ENCODE measurements at places on chromosomes 7 and 10. TPM values are rescaled to one million over a fixed set of nuclear protein-coding genes. Genes with fewer than 3 reads are reported as not detected.

GRCh38 chr10:72746426-72747363 is 54.8 kb downstream of the MCU start:
- DNase-seq = no peak

DNA sequence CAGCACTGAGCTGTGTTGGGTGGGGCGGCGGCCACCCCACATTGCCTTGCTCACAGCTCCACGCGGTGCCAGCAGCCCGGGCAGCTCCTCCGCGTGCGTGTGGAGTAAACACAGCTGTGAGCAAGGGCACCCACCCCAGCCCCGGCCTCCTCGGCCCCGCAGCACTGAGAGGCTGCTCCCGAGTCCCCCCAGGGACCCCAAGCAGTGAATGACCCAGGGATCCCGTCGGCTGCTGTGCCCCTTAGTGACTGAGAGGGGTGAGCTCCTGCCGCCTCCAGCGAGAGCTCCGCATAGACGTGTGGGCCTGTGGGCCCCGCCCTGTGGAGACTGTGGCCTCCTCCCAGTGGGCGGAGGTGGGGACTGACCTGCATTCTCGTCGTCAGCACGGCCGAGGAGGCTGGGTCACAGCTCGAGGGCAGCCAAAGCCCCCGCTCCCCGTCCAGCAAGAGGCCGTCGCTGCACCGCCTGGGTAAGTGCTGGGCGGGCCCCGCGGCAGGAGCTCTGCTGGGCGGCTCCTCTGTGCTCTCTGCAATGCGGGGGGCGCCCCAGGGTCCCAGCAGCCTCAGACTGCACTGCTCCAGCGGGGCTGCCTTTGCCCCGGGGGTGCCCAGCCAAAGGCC is 29.9 kb upstream of the UTF1 start:
- no peak for DNase-seq

GRCh38 chr7:139853506-139854123 is 24.6 kb downstream of the TBXAS1 start:
- no peak for DNase-seq

- DNase-seq = no peak
These were observed 14.9 kb downstream of the AFAP1L2 start for GRCh38 chr10:114389426-114389825.

DNA sequence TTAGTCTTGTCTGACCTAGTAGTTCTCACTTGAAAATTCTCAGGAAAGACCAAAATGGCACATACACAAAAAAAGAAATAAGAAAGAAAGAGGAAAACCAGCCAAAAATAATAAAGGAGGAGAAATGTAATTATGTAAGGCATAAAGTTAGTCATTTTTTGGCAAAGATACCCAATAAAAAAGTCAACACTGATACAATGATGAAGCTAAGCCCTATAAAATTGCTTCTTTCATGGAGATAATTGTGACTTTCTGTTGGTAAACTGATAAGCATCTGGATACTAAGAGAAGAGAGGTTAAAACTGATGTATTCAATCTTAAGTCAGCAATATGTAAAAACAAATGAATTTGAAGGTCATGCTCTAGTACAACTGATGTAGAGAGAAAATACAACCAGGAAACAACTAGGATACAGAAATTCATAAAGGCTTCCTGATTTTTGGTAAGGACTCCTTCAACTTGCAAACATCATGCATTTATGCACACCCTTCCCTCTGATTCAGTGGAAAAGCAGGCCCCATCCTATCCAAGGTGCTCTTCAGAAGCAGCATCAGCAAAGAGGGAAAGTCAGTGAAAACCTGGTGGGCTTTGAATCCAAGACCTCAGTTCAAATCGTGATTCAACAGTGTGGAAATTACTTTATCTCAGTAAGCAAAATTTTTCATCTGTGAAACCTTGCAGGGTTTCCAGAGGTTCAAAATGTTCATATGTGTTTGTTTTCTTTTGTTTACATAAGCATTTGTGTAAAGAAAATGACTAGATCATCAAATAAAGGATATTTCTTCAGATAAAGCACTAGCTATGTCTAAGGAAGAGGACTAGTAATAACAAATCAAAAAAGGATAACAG is 32.6 kb downstream of the IMMP2L start:
- DNase-seq = no peak

DNA sequence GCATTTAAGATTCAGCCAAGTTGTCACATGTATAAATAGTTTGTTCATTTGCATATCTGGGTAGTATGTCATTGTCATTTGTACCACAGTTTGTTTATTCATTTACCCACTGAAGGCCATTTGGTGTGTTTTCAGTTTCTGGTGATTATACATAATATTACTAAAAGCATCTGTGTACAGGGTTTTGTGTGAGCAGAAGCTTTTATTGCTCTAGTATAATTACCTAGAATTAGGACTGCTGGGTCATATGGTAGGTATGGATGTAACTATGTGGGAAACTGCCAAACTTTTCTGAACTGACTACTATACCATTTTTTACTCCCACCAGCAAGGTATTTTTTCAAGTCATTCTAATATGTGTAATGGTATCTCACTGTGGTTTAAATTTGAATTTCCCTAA is 584.0 kb upstream of the GHITM start:
- DNase-seq = no peak

DNA sequence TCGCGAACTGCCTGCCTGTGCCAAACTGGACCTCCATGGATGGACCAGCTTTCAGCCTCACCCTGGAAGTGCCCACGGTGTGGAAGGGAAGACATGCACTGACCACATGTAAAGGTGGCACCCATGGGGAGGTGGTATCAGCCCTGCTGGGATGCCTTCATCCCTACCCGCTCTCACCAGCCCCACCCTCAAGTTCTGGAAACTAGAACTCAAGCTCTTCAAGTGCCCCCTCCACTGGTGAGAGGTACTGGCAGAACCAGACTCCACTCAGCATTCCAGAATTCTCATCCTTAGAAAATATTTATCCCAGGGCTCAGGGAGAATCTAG is 5.9 kb downstream of the ZNF488 start:
- DNase-seq = no peak

DNA sequence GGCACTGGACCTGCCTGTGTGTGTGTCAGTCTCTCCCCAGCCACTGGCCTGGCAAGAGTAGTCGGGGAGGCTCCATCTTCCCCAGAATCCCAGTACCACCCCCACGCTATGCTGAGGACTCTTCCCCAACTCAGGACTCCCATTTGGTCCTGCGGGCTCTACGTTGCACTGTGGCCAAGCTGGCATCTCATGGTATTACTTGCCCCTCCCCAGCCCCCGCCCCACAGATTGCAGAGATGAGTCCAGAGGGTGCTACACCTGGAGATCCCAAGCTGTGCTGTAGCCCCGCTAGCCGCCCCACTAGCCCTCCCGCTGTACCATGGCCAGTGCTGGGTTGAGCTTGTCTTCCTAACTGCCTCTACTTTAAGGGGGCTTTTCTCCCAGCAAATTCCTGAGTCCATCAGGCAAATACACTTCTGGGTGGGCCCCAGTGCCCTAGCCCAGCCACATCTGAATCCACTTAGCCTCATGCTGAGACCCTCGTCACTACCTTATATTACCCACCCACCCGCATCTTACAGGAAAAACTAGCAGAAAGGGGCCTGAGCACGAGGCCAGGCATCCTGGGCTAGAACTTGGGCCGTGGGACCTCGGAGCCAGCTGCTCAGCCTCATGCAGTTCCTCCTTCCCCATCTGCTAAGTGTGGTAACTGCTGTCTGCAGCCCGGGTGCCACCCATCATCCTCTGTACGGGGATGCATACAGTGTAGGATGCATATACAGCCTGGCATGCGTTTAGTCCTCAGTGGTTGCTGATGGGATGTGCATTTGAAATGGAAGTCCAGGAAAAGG is 65.8 kb upstream of the CACUL1 start:
- DNase-seq = no peak

- no peak for DNase-seq
These were observed 1.8 kb downstream of the PSMG3 start for GRCh38 chr7:1567896-1568510.

DNA sequence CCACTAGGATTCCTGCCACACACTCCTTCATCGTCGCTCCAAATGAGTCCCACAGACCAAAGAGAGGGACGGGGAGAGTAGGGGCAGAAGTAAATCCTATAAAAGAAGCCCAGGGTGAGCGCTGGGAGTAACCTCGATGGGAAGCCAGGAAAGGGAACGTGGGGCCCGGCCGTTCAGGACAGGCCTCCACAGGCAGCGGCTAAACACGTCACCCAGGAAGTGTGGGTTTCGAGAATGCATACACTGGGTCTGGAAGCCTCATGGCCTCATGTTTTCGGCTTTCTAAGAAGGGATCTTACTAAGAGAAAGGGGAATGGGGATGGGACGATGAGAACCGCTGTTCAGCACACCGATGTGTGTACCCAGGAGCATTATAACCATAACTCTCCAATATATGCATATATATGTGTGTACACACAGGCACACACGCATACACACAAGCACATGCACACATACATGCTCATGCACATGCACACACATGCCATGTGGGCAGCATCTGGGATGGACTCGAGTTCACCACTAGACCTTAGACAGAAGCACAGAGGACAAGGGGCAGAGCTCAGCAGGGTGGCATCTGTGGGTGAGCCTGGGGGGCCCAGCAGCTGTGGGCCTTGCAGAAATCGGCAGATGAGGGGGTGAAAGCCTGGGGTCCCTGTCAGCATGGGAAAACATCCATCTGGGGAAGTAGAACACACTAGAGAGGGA is 14.8 kb upstream of the CNPY1 start:
- no peak for DNase-seq

- DNase-seq = no peak
These were observed 15.6 kb downstream of the CLEC2L start for GRCh38 chr7:139538881-139539635.

DNA sequence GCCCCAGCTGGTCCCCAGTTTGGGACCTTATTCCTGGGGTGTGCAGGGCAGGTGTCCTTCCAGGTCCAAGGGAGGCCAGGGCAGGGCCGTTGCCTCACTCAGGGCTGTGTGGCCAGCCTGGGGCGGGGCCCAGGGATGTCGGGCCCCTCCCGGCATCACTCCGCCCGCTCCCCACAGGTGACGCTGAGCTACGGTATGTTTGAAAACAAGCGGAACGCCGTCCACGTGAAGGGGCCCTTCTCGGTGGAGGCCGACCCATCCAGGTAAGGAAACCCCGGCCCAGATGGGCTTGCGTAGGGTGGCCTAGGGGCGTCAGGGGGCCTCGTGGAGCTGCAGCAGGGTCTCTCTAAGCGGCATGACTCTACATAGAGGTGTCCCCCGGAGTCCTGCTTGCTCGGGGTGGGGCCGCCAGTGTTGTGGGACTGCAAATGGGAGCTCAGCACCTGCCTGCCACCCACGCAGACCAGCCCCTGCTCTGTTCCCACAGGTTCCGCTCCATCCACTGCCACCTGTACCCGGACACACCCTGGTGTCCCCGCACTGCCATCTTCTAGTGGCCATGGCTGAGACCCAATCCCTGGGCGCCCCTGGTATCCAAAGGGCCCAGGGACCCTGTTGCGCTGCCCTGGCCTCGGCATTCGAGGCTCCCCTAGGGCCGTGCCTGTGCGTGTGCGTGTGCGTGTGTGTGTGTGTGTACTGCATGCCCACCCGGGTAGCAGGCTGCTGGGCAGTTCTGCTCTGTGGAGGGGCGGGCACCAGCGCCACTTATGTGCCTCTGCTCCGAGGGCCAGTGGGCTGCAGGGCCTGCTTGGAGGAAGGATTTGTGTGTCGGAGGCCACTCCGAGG is 7.3 kb downstream of the LFNG start:
- no peak for DNase-seq

GRCh38 chr7:150377635-150378034 is 1.5 kb upstream of the ZNF775 start:
- no peak for DNase-seq

DNA sequence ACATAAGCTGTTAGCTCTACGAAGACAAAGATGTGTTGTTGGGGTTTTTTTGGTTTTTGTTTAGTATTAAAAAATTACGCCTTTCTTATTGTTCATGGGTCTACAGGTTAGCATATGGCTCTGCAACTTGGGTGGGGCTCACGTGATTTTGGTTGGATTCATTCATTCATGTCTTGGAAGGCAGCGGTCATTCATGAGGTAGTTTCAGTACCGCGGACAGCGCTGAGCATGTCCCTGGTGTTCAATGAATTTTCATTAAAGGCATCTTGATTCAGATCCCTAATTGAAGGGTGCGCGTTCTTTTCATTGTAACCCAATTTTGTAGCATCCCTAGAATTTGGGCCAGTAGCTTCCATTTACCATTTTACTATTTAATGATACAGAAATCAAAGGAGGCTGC is 42.9 kb upstream of the TCERG1L start:
- DNase-seq = no peak

- DNase-seq = no peak
These were observed 38.2 kb downstream of the FOXL3 start for GRCh38 chr7:327991-328702.

Gene TMEM72
- polyA plus RNA-seq = not detected

Gene SYT15B
- polyA plus RNA-seq = not detected

Gene TEX47
- not detected for polyA plus RNA-seq

Gene ECHS1
- polyA plus RNA-seq = 104 TPM

Gene SERPINE1
- polyA plus RNA-seq = not detected

Gene CRHR2
- not detected for polyA plus RNA-seq

Gene AKR1B15
- not detected for polyA plus RNA-seq

All from naive thymus-derived CD8-positive, alpha-beta T cell (primary cell).